H1 (cell line): ENCODE measurements at places on chromosomes 12 and 14.

DNA sequence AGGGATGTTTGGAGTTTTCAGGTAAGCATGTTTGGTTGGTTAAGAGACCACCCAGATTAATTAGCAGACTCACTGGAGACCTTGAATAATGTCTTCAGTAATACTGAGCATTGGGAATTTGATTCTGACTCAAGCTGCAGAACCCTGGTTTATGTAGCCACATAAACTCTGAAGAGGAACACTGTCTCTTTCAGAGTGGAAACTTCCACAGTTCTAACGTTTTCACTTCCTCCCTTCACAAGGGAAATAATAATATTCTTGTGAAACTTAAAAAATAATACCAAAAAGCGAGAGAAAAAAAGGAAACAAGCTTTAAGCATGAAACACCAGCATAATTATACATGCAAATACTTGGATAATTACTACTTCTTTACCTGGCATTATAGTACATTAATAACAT, 40.0 kb upstream of the ST8SIA1 start:
- no peak for DNase-seq

DNA sequence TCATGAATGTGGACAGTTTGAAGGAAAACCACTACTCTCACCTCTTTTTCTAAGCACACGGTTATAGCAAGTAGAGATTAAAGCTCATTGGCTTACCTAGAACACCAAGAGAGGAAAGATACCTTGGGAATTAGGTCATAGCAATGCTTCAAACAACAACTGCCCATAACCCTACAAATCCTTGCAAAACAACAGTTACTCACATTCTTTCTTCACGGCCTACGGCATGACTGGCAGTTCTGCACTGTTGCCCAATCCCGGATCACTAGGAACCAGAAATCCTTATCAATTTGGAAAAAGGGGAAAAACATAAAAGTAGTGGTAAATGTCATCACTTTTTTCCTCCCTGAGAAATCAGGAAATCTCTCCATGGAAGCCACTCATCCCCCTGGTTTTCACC, 9.6 kb upstream of the ISM2 start:
- no peak for DNase-seq

DNA sequence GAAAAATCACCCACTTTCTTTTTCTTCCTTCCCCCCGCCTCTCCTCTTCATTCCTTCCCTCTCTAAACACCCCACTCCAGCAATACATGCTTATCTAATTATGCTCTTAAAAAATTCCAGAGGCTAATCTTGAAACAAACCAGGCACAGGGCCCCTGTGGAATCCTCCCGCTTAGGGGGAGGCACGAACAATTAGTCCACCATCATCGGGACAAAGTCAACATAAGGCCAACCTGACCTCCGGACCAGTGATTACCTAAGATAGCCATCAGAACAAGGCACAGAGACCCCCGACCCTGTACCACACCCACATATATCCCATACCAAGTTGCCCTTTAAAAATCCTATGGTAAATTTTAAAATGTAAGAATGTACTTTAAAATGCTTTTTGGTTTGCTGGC, 47.1 kb downstream of the KIF21A start:
- DNase-seq = no peak

GRCh38 chr12:117661471-117661870, 300.0 kb upstream of the NOS1 start:
- DNase-seq = no peak

DNA sequence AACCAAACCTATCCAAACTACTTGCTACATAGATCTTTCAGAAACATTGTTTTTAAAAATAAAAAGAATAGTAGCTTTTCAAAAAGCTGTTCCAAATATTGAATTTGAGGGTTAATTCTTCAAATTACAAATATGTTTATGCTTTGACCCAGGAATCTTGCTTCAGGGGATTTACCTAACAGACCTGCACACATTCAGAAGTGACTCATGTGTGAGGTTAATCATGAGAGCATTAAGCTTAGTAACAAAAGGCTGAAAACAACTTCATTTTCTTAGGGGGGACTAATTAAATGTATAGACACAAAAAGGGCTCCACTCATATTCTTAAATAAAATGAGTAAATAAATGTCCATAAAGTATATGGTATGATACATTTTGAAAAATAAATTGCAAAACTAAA, 672.4 kb upstream of the FLRT2 start:
- DNase-seq = no peak

DNA sequence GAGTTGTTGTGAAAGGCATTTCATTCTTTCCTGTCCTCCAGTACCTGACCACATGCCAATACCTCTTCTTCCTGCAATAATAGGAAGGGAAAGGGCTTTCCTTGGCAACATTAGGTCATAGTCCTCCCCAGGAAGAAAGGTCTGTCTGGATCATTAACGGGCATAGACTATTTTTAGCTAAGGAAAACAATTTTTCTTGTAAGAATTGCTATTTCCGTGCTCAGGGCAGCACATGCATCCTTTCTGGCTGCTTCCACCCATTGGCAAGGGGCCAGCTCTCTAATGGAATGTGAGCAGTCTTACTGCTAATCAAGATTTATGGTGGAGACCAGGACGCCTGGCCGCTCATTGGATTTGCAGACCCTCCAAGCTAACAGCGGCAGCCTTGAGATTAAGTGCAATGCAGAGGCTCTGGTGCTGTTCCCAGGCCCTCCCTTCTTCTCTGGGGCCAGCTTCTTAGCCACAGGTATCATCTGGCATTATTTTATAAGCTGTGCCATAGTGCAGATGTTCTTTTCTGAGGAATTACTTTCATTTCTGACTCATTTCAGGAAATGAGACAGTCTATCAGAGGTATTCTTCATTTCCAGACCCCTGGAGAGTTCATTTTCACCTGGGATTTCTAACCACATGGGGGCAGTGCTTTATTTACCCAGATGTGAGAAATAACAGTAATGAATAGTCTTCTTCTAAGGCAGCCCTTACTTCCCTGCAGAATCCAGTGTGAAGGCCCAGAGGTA, 52.9 kb downstream of the ANO6 start:
- DNase-seq = no peak

GRCh38 chr12:47188576-47189441, 109.0 kb upstream of the AMIGO2 start:
- no peak for DNase-seq

DNA sequence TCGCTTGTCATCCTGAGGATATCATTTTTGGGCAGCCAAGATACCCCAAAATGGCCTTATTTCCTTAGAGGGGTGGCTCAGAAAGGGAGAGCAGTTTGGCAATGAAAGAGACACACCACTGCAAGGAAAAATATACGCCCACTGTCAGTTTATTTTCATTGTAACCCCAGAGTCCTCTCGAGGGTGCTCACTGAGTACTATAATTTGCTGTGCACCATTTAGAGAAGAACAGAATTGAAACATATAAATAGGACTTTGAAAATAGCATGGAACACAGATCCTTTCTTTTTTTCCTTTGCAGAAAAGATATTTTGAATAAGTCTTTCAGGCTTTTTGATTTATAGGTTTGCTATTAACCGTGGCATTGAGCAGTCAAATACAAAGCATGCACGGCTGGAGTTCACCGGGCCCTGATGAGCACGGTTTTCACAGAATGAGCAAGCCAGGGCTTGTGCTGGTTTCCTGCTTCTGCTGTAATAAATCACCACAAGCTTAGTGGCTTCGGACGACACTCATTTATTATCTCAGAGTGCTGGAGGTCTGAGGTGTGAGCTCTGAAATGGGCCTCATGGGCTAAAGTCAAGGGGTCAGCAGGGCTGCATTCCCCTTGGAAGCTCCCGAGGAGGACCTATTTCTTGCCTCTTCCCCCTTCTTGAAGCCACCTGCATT, 152.3 kb downstream of the ZNF664 start:
- DNase-seq = no peak

GRCh38 chr12:64583771-64584421, 26.4 kb upstream of the RASSF3 start:
- no peak for DNase-seq

DNA sequence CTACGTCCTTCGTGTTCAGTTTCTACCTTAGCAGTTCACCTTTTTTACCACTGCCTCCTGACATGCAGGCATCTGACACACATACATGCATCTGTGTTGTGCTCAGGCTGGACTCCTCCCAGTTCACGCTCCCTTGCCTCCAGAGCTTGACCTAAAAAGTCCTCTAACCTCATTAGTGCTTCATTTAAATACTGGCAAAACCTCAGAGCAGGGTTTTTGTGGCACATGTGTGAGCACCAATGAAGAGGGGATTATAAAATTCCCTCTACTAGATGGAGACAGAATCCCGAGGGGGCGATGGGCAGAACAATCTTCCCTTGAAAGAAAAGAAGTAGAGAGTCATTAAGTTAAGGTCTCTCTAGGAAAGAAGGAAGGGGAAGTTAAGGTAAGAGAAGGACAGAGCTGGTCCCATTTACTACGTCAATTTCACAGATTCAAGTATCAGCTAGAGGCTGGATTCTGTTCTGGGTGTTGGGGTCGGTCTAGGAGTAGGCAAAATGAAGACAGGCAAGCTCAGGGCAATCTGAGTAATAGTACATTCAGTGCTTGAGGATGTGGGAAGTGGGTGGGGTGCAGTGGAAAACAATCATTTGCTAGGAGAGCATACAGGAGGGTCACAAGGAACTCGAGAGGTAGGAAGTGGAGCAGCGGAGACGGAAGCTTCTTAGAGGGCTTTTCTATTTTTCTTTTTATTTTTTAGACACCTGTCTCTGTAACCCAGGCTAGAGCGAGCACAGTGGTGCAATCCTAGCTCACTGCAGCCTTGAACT, 7.5 kb downstream of the HAL start:
- DNase-seq = no peak

DNA sequence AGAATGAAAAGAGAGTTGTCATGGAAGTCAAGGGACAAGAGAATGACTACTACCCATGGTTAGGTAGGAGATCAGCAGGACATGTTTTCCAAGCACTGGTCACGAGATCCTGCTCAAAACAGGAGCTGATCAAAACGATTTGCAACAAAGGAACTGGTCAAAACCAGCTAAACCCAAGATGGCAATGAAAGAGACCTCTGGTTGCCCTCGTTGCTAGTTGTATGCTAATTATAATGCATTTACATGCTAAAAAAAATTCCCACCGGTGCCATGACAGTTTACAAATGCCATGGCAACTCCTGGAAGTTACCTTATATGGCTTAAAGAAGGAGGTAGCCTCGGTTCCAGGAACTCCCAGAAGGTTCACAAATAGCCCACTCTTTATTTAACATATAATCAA, 95.0 kb upstream of the OTX2 start:
- no peak for DNase-seq

DNA sequence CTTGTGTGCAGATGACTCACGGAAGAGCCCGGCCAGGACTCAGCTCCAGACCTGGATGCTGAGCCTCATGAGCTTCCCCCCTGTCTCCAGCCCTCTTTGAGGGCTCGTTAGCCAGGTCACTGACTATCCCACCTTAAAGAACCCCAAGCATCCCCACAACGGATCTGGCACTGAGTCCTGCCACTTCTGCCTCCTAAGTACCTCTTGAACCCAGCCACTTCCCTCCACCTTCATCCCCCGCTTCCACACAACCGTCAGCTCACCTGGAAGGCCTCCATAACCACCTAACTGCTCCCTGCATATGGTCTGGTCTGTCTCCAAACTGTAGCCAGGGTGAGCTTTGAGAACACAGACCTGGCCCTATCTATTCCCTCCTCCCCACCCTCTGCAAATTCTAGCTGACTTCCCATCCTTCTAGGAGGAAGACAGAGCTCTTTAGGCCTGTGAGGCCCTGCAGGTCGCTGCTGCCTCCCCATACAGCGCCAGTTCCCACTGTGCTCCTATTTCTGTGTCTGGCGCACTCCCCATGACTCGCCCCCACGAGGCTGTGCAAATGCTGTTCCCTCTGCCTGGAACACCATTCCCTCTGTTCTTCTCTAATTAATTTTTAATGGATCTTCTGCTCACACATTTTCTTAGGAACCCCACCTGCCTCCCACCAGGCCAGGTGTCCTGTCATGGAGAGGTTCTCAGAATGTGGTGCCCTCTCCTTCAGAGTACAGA, 2.9 kb upstream of the HSP90AA1 start:
- DNase-seq = no peak

GRCh38 chr12:57729321-57729844, 9.2 kb downstream of the AGAP2 start:
- DNase-seq = no peak

GRCh38 chr12:7344833-7345606, 41.1 kb downstream of the ACSM4 start:
- DNase-seq = no peak

- no peak for DNase-seq
Measured at GRCh38 chr14:69429643-69430042, 31.2 kb downstream of the SLC39A9 start.

DNA sequence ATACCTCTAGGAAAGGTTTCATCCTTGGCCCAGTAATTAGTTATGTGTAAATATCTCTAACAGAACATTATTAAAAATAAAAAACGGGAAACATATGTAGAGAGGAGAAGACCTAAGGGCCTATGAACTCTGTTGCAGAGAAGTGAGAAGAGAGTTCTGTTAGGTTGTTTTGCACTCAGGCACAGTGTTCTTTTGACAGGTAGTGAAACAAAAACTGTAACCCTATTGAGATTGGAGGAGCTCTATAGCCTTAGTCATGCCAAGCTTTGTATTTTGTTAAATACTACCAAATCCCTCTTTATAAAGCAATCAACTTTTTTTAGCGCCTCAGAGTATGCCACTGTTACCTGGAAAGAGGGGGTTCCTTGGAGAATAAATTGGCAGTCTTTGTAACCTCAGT, 77.6 kb downstream of the CNTN1 start:
- no peak for DNase-seq

GRCh38 chr12:21925296-21925913, 15.8 kb downstream of the ABCC9 start:
- DNase-seq = no peak

DNA sequence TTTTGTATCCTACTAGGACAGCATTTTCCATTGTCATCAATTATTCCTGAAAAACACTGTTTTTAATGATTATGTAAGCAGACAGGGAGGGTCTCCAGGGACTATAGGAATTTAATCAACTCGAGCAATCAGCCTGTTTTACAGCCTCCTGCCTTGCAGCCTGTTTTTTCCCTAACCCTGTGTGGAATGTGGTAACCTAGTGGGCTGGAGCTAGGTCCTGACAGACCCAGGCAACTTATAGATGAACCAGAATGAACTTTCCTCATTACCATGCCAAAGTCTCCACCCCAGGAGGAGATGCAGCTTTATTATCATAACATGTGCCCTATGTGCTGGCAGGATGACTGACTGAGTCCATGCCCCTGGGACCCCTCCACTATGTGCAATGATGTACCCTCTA, 375.1 kb downstream of the BMP4 start:
- DNase-seq = no peak

DNA sequence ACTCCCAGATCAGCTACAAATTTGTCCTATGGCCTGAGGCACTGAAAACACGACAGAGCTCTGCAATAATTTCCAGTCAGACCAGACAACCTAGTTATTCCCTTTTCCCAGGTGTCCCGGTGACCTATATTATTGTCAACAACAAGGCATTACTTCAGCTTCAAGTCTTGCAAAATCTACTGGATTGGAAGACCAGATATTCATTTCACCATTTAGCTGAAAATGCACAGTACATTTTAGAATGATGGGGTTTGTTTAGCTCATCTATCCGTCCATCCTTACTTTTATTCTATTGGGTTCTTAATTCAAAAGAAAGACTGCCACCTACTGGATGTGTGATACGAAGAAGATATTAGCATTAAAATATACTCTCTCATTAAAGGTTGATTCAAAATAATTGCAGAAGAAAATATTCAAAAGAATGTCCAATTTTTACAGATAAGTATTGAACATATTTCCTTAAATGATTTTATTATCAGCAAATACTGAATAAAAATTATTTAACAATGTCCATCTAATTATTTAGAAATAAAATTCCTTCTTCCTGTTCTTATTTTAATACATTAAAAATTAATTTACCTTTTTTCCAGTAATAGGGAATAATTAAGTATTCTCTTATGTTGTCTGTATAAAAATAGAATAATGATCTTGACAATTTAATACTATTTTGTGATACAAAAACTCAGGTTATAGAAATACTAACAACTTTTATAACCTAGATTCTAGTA, 244.9 kb upstream of the LRIG3 start:
- DNase-seq = no peak
